Stimulated activated CD8-positive, alpha-beta memory T cell treated with anti-CD3 and anti-CD28 coated beads, Interleukin-4, amount 100 ng/mL, for 1 hour (primary cell): ENCODE measurements at places on chromosomes 1 and 21.

GRCh38 chr1:210362526-210362925, 33.8 kb downstream of the HHAT start:
- DNase-seq = no peak

- DNase-seq = no peak
Observed at GRCh38 chr1:232873412-232873811, 68.2 kb downstream of the MAP10 start.

- no peak for DNase-seq
Observed at GRCh38 chr1:92929461-92929860, 31.8 kb downstream of the DIPK1A start.

- DNase-seq = no peak
Observed at GRCh38 chr1:43271186-43272118, 1.7 kb downstream of the TMEM125 start.

- DNase-seq = no peak
Observed at GRCh38 chr1:100959502-100960060, 63.7 kb downstream of the SLC30A7 start.

DNA sequence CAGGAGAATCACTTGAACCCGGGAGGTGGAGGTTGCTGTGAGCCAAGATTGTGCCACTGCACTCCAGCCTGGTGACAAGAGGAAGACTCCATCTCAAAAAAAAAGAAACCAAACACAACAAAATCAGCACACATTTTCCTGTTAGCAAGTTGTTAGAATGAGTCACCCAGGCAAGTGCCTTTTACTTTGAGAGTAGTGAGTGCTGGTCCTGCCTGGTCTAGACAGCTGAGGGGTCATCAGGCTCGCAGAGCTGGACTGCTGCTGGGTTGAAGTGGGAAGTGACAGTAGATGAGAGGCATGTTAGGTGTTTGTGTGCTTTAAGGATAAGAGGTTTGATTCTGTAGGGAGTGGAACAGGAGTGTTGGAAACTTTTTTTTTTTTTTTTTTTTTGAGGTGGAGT, 31.9 kb downstream of the GNPAT start:
- no peak for DNase-seq

DNA sequence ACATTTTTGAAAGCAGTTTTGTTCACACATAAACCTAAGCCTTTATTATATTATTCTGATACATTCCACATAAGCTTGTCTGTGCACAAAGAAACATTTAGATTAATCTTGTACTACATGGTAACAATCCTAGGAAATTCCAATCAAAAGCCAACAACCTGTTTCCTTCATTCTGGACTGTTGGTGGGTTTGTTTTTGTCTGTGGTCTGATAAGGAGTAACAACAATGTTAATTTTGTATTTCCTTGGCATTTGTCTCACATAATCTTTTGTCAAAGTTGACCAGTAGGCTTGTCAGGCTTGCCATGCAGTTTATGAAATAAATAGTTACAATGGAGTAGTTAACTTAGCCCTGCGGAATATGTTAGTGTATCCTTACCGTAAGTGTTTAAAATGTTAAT, 183.3 kb downstream of the DHRS3 start:
- no peak for DNase-seq

DNA sequence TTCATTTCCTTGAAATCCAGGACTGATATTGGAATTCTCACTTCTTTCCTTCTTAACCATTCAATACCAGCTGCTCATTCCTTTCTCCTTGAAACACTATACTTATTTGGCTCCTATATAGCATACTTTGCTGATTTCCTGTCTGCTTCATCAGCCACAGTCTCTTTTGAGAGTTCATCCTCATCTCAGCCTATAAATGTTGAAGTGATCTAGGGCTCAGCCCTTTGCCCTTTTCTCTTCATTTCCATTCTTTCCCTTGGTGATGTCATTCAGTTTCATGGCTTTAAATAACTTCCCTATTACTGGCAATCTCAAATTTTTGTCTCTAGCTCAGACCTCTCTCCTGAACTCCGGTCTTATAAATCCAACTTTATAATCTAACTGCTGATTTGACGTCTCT, 24.1 kb upstream of the RABGAP1L start:
- DNase-seq = no peak

DNA sequence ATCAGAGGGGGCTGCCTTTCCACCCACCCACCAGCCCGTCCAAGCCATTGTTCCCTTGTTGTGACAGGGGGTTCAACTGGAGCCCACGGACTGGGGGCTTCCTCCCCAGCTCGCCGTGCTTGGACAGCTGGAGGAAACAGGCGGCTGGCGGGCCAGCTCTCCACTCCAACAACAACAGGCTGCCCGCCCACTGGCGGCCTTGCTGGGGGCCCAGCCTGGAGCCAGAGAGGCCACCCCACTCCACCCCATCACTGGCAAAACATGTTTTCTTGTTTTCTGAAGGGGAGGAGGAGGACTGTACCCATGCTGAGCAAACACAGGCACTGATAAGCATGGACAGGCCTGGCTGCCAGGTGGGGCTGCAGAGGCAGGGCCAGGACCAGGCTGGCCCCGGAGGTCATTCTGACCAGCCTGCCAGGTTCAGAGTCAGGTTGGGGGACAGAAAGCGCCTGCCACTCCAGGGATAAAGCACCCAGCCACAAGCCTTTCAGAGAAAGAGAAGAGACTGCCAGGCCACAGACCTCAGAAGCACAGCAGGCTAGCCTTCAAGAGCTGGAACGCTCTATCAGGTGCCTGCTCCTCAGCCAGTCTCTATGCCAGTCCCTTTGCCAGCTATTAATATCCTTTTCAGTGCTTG, 32.8 kb downstream of the GJA4 start:
- DNase-seq = no peak

DNA sequence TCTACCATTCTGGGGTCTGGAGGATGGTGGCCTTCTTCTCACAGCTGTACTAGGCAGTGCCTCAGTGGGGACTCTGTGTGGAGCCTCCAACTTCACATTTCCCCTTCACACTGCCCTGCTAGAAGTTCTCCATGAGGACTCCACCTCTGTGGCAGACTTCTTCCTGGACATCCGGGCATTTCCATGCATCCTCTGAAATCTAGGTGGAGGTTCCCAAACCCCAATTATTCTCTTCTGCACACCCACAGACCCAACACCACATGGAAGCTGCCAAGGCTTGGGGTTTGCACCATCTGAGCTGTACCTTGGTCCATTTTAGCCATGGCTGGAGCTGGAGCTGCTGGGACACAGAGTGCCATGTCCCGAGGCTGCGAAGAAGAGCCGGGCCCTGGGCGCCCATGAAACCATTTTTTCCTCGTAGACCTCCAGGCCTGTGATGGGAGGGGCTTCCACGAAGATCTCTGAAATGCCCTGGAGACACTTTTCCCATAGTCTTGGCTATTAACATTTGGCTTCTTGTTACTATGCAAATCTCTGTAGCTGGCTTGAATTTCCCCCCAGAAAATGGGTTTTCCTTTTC, 170.5 kb downstream of the FOXD2 start:
- DNase-seq = no peak

DNA sequence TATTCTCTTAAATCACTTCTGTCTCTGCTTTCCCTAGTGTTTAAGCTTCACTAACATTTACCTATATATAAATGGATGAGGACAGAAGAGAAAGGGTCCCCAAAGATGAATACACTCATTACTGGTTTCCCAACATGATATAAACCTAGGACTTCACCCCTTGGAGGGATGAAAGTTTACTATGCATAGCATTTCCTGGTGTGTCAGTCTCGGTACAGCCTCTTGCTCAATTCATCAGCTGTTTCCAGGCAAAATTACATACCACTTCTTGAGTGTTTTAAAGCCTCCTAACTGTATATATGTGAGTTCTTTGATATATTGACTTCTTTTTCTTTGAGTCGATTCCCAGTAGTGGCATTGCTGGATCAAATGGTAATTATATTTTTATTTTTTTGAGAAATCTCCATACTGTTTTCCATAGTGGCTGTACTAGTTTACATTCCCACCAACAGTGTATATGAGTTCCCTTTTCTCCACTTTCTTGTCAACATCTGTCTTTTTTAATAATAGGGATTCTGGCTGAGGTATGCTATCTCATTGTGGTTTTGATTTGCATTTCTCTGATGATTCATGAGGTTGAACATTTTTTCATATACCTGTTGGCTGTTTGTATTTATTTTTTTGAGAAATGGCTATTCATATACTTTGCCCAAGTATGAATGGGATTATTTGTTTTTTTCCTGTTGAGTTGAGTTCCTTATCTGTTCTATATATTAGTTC, 259.3 kb upstream of the CACYBP start:
- DNase-seq = no peak

GRCh38 chr1:99811075-99811474, 39.1 kb upstream of the AGL start:
- DNase-seq = no peak

GRCh38 chr1:28902738-28903137, 11.6 kb upstream of the EPB41 start:
- no peak for DNase-seq

- no peak for DNase-seq
Observed at GRCh38 chr1:4047666-4048065, 147.6 kb upstream of the C1orf174 start.

- no peak for DNase-seq
Observed at GRCh38 chr1:179087665-179088064, 5.8 kb downstream of the TOR3A start.

GRCh38 chr1:97128426-97128825, 406.8 kb downstream of the PTBP2 start:
- no peak for DNase-seq

DNA sequence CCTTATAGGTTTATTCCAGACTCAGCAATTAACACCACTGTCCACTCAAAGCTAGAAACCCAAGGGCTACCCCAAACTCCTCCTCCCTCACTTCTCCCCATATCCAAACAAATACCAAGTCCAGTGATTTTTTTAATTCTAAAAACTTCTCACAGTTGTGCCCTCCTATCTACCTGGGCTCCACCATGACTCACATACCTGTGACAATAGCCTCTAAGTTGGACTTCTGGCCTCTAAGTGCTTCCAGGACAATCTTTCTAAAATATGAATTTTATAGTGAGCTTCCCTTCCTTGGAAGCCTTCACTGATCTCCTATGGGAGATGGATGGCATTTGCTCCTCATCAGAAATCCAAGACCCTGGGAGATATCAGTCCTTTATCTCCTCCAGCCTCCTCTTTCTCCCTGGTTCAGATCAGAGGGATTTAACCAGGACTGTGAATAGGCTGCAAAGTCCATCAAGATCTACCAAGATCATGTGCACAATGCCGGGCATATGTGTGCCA, 219.3 kb downstream of the TOMM20 start:
- DNase-seq = no peak

DNA sequence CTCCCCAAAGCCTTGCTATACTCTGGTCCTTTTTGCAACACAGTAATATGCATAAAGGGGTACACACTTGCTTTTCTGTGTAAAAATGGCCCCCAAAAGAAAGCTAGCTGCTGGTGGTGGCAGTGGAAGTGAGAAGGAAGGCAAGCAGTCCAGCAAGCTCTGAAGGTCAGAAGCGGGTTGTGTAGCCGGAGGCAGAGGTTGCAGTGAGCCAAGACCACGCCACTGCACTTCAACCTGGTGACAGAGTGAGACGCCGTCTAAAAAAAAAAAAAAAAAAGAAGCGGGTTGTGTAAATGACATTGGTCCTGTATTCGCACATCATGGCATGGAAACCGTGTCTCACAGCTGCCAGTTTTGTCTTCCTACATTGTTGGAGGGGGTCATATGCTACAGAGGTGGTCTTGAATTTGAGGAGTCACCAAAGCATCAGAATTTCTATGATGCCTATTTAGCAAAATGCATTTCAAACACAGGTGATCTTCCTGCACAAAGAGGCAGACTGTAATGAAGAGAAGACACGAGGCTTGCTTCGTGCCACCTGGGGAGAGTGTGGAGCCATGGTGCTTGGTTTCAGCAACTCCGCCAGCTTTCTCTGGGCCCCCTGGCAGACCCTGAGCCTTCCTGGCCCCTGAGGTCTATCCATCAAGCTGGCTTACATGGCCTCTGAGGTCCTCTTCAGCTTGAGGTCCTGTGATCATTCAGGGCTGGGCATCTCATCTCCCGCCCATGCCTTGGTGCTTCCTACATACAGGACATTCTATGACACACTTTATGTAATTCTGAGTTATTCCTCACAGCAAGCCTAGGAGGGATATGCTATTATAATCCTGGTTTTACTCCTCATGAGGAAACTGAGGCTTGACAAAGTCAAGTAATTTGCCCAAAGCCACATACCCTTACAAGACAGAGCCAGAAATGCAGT, 71.0 kb downstream of the TOMM20 start:
- DNase-seq = no peak

- no peak for DNase-seq
Observed at GRCh38 chr1:27481994-27482620, 7.9 kb downstream of the WASF2 start.

DNA sequence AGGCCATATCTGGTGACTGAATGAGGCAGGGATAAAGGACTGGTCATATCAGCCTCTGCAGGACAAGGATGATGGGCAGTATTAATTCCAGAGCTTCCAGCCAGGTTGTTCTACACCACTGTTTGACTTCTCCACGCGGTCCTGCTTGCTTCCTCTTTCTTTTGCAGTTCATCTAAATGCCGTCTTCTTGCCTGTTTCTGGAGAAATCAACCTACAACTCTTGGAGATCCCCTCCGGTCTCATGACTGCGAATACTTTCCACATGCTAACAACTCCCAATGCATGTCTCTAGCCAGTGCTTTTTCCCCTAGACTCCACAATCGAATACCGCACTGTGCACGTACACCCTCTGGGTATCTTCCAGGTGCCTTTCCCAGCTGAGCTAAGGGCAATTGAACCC, 14.1 kb upstream of the TIAM1 start:
- DNase-seq = no peak

GRCh38 chr1:44072821-44073220, 41.6 kb upstream of the SLC6A9 start:
- no peak for DNase-seq

DNA sequence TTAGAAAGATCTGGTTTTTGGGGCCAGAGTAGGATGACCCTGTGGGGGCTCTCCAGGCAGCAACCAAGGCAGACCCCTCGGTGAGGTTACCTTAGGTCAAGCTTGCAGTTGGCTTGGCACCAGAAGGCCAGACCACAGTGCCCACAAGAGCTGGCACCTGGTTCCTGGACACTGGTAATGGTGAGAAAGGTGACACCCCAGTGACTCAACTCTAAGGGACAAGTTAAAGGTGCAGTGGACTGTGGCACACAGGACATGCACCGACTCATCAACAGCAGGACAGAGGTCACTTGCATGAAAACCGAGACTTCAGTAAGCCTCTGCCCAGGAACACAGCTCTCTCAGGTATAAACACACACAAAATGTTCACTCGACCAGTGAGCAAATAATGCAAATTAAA, 6.7 kb downstream of the LRRC38 start:
- no peak for DNase-seq

- DNase-seq = no peak
Observed at GRCh38 chr1:203511930-203512329, 18.0 kb downstream of the OPTC start.
